ENCODE measurements at places on chromosomes 3 and 15. TPM values are rescaled to one million over a fixed set of nuclear protein-coding genes. Genes with fewer than 3 reads are reported as not detected.

CHRD gene
- not detected for total RNA-seq

CCDC54 gene
- total RNA-seq, result not detected

MYO5A gene
- total RNA-seq, result 29.5 TPM

CHST2 gene
- total RNA-seq, result 2.9 TPM

CHDH gene
- total RNA-seq, result under 0.01 TPM
